NCI-H2081 treated with DMSO at 0.1 percent for 48 hours (cell line): ENCODE measurements at places on chromosomes 12 and 14.

GRCh38 chr12:116659771-116660481 is 77.9 kb downstream of the SPRING1 start:
- DNase-seq, result no peak

DNA sequence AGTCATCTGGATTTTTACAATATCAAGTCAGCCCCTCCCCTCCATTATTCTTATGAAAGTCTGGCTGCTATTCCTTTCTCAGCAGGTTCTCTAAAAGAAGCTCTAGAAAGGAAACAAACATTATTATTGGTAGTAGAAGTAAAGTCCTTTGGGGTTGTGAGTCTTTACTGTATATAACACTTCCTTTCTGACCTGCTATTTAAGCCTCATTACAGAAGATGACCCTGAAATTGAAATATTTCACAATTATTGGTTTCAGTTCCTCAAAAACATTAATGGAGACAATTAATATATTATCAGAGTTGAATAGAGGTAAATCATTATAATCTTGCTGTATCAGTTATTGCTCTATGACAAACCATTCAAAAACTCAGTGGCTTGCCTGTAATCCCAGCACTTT is 19.3 kb downstream of the PLEKHA5 start:
- DNase-seq, result no peak

GRCh38 chr14:33335366-33335765 is 396.7 kb downstream of the NPAS3 start:
- DNase-seq, result no peak

GRCh38 chr12:131489718-131490117 is 221.2 kb upstream of the SFSWAP start:
- no peak for DNase-seq

DNA sequence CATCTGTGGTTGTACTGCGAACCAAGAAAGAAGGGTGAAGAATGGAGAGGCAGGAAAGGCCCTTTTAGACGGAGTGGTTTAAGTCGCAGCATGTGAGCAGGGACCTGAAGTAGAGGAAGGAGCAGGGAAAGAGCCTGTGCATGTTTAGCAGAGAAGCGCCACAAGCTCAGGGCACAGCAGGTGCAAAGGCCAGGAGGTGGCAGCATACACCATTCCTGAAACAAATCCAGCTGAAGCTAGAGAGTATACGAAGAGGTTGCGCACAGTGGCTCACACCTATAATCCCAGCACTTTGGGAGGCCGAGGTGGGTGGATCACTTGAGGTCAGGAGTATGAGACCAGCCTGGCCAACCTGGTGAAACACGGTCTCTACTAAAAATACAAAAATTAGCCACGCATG is 49.9 kb downstream of the HELB start:
- DNase-seq, result no peak

GRCh38 chr12:65156366-65156841 is 13.0 kb upstream of the LEMD3 start:
- no peak for DNase-seq
